NB4 (cell line): ENCODE measurements at places on chromosomes 4 and X.

GRCh38 chr4:85676050-85676425 is 201.1 kb downstream of the ARHGAP24 start:
- no peak for DNase-seq

- peak; percentile 91 for DNase-seq
Observed at GRCh38 chr4:6917461-6918271, 8.0 kb downstream of the TBC1D14 start.

GRCh38 chrX:107199491-107199890 is 6.7 kb downstream of the NUP62CL start:
- no peak for DNase-seq

GRCh38 chr4:89196745-89197144 is 85.4 kb downstream of the TIGD2 start:
- no peak for DNase-seq
